DMS153 (cell line): ENCODE measurements at places on chromosomes 12 and 14.

DNA sequence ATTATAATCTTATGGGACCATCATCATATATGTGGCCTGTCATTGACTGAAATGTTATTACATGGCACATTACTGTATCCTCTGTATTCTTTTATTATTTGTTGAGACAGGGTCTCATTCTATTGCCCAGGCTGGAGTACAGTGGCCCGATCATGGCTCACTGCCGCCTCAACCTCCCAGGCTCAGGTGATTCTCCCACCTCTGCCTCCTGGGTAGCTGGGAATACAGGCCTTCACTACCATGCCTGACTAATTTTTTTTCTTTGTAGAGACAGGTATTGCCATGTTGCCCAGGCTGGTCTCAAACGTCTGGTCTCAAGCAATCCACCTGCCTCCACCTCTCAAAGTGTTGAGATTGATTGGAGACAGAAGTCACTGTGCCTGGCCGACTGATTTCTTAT, 153.2 kb downstream of the RASSF9 start:
- no peak for DNase-seq

- no peak for DNase-seq
These were observed 6.9 kb downstream of the TBC1D15 start for GRCh38 chr12:71846322-71846940.

DNA sequence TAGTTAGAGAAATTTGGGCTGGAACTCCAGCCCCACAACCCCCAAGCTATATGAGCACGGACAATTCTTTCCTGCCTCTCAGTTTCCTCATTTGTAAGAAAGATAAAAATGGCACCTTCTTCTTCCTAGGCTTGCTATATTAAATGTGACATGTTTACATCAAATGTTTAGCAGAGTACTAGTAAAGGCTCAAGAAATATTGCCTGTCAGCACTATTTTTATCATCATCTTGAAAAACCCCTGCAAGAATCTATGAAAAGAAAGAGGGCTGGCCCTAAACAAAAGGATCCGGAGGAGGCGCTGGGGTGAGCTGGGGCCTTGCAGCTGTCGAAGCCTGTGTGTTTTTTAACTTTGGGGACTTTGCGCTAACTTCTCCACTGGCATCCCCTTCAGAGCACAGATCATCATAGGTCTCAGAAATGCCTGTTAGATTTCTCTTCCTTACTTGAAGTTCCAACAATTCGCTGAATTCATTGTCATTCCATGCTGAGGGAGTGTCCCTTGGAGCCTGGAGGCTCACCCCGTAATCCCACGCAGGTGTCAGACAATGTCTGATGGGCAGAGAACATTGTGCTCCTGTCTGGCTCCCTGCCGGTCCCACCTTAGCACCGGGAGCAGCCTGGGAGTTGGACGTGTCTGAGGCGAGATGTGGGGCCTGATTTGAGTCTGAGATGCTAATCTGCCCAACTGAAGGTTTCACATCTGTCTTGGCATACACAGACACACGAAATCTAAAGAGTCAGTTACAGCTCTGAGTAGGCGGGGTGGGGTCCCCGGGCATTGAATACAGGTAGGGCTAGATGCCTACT, 206.8 kb downstream of the NUAK1 start:
- no peak for DNase-seq

DNA sequence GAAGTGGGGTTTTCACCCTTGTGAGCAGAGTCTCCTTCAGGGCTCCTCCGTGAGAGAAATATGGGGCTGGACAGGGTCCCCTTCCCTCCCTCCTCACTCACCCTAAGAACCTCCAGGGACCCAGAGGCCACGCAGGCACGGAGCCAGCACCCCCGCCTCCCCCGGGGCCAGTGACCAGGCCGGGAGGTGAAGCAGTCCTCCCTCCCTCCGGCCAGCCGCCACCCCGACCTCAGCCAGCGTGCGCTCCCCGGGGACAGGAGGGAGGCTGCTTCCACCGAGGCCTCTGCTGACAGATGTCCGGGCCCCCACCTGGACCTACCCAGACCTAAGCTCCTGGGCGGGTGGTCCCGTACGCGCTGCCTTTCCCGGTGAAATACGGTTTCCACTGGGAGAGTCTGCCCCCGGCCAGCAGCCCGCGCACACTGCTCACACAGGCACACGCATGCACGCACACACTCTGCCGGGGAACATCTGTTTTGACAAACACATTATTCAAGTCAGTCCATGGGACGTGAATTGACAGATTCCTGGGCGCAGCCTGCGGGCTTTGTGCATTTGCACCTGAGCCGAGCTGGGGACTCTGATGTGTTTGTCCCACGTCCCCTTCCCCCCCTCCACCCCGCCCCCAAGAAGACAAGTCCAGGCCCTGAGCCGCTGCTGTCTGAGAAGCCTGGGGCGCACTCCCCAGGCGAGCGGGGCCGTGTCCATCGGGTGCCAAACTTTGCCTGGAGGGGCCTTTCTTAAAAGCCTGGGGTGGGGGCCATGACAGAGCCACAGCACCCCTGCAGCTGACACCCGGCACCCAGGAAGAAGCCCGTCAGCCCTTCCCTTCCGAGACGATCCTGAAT, 725 bp downstream of the RIMBP2 start:
- DNase-seq: peak; percentile 9
